ENCODE measurements at places on chromosomes 7 and 10.
A peak's percentile ranks its signal among the peaks of the same experiment; 100 is the strongest.

GRCh38 chr10:16656895-16657294, 135.2 kb upstream of the C1QL3 start:
- peak; percentile 72 for DNase-seq

DNA sequence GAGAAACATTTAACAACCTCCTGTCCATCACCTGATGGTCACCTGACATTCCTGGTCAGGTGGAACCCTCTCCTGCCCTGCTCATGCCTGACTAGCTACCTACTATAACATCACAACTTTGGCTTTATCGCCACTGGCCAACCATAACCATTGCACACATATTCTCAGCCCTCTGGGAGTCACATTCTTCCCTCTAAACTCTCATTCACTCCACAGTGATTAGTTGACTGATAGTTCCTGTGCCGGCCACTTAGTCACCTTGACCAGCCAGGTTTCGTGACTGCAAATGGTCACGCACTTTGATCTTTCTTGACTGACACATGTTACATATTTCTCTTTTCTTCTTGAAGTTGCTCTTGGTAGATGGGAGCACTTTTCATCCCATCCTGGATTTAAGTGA, 50.1 kb downstream of the GNAI1 start:
- no peak for DNase-seq

GRCh38 chr10:103545366-103545765, 51.9 kb downstream of the NEURL1 start:
- no peak for DNase-seq

- DNase-seq: no peak
These were observed 953.3 kb downstream of the XPNPEP1 start for GRCh38 chr10:108970016-108970415.

GRCh38 chr7:22854158-22855048, 31.8 kb upstream of the TOMM7 start:
- DNase-seq: no peak
